ENCODE measurements at places on chromosomes 2 and 18. TPM values are rescaled to one million over a fixed set of nuclear protein-coding genes. Genes with fewer than 3 reads are reported as not detected.

DNA sequence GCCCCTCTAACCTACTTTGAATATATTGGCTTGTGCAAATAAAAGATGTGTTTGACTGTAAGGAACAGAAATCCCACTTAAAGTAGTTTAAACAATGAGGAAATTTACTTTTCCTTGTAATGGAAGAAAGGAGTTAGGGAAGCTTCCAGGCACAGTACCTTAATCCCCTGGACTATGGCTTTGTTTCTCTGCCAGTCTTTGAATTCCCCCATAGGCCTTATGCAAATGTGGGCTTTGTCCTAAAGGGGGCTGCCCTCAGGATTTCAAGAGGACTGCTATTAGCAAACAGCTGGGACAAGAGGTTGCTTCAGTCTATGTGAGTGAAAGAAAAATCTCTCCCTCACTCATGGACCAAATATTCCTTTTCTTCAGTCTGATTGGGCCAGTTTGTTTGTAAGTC, 255.1 kb upstream of the THSD7B start:
- DNase-seq, result no peak

GRCh38 chr2:66030553-66030952, 404.4 kb upstream of the MEIS1 start:
- no peak for DNase-seq

DNA sequence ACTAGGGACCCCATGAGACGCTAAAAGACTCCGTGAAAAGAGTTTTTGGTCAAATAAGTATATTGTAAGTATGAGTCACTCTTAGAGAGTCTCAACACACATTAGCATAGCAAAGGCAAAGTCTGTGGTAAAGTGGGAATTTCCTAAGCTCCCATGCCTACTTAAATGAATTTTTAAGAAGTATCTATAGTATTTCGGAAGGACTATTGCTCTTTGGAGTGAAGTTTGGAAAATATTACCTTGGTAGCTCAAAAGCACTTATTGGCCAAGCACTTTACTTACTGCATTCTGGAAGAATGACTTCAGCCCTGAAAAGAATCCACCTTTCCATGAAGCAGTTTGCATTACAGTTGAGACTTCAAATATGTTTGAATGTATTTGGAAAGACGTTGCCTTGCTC, 57.1 kb downstream of the CAVIN2 start:
- no peak for DNase-seq

- DNase-seq, result no peak
Observed at GRCh38 chr2:144832048-144832447, 312.1 kb upstream of the ZEB2 start.

The GCG gene
- total RNA-seq, result not detected

The TMEM185B gene
- 11.5 TPM for total RNA-seq

All from uterus (tissue), 4 donors.